ENCODE measurements at places on chromosomes 16 and 17. TPM values are rescaled to one million over a fixed set of nuclear protein-coding genes. Genes with fewer than 3 reads are reported as not detected.

- DNase-seq = no peak
These were observed 1.5 kb upstream of the NEURL4 start for GRCh38 chr17:7330638-7331015.

- no peak for DNase-seq
These were observed 7.7 kb upstream of the C16orf78 start for GRCh38 chr16:49365711-49366509.

DNA sequence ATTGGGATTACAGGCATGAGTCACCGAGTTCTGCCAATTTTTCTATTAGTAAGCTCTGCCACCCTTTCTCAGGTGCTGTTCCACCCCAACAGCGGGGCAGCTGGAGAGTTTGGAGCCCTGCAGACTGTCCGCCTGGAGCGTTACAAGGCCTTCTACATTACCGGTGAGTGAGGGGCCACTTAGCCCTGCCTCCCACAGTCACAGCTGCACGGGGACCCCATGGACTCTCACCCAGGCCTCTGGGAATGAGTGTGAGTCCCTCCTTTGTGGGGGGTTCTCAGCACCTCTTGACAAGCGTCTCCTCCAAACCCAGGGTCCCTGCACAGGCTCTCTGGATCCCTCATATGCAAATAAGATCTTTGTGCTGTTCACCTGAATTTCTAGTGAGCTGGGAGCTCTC is 56.0 kb downstream of the WIPI1 start:
- no peak for DNase-seq

GRCh38 chr17:16346721-16347271 is 6.5 kb downstream of the CENPV start:
- no peak for DNase-seq

DNA sequence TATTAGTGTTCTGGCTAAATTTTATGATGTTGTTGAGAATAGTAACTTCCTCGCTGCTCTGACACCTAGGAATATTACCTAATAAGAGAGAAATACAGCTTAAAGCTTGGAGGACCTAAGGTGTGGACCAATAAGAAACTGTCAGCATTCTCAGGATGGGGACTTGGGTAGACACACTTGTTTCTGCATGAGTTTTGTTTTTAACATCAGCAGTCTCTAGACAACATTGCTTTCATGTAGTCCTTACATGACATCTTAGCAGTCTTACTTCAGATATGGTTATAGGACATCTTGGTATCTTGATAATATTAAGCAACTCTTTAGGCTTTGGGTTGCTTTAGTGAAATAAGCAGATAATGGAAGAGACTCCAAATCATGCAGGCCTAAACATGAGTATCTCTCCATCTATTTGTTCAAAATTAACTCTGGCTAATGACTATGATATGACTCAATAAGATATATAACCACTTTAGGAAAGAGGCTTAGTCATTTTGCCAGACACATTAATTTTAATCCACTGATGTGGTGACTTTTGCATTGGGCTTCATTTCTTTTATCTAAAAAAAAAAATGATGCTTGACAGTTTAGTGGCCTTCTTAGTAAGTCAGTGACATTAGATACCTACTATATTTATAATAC is 84.5 kb downstream of the WNT3 start:
- no peak for DNase-seq

EFCAB5 gene
- total RNA-seq = 0.99 TPM

NEUROD2 gene
- not detected for total RNA-seq

ZFHX3 gene
- 6.7 TPM for total RNA-seq
